ENCODE measurements at places on chromosomes 16 and 17. TPM values are rescaled to one million over a fixed set of nuclear protein-coding genes. Genes with fewer than 3 reads are reported as not detected.
A peak's percentile ranks its signal among the peaks of the same experiment; 100 is the strongest.

GRCh38 chr17:31792007-31792585 lies 66.9 kb downstream of the COPRS start:
- H3K4me3 ChIP-seq: no peak overlapping the region
- no peaks in the 10 kb centered on the region for H3K36me3 ChIP-seq
- peaks cover 6% of the 10 kb centered on the region for H3K27me3 ChIP-seq

- H3K4me1 ChIP-seq: no peaks in the 10 kb centered on the region
- no peak overlapping the region for H3K27ac ChIP-seq
- H3K27me3 ChIP-seq: no peaks in the 10 kb centered on the region
- no peaks in the 10 kb centered on the region for H3K36me3 ChIP-seq
- no peak for DNase-seq
Measured at GRCh38 chr16:62404842-62405611, 368.8 kb upstream of the CDH8 start.

GRCh38 chr16:57044931-57045693 lies 47.3 kb upstream of the CPNE2 start:
- peak overlapping the region; percentile 100 for H3K27ac ChIP-seq
- H3K4me1 ChIP-seq: peaks cover 73% of the 10 kb centered on the region
- H3K36me3 ChIP-seq: peaks cover 23% of the 10 kb centered on the region
- peak overlapping the region; percentile 55 for H3K4me3 ChIP-seq

DNA sequence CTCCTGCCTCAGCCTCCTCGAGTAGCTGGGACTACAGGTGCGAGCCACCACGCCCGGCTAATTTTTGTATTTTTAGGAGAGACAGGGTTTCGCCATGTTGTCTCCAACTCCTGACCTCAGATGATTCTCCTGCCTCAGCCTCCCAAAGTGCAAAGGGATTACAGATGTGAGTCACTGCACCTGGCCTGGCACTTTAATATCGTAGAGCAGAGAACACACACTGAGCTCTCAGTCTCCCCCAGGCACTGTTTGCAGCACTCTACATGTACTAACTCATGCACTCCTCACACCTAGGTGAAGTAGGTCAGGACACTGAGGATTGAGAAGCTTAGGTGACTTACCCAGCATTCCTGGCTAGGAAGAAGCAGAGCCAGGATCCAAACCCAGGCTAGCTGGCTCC lies 15.0 kb downstream of the C17orf100 start:
- DNase-seq: no peak
- H3K4me3 ChIP-seq: no peak overlapping the region
- no peak overlapping the region for H3K27ac ChIP-seq
- H3K36me3 ChIP-seq: no peaks in the 10 kb centered on the region
- H3K4me1 ChIP-seq: peaks cover 16% of the 10 kb centered on the region

GRCh38 chr16:2008009-2008526 lies 1.6 kb downstream of the ZNF598 start:
- H3K4me3 ChIP-seq: peak overlapping the region; percentile 82
- H3K27ac ChIP-seq: peak overlapping the region; percentile 73
- DNase-seq: no peak
- H3K27me3 ChIP-seq: no peaks in the 10 kb centered on the region

DNA sequence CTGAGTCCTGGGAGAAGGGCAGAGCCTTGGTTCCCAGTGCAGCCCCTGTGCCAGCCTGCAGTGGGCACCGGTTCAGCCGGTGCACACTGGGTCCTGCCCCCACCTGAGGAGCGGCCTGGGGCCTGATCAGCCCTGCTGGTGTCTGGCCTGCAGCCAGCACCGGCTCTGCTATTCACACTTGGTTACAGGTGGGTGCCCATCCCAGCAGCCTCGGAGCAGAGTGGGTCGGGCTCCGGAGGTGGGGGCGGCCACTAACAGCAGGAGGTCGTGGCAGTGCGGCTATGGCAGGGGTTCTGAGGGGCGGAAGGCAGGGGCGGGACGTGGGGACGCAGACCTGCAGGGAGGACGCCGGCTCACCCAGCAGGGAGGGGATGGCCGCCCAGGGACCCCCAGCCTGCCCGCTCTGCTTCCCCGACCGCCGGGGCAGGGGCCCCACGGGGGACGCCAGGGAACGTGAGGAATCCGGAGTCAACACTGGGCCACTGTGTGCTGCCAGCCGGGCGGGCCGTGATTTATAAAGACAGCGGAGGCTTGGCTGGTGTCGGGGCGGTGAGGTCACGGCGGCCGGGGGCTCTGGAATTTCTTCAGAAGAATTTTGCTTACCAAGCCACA lies 20.3 kb downstream of the METRNL start:
- no peak overlapping the region for H3K27ac ChIP-seq
- peaks cover 7% of the 10 kb centered on the region for H3K27me3 ChIP-seq
- H3K4me1 ChIP-seq: peaks cover 17% of the 10 kb centered on the region
- peak overlapping the region; percentile 13 for H3K4me3 ChIP-seq

KCNG4 gene
- not detected for polyA plus RNA-seq

HAS3 gene
- polyA plus RNA-seq: 0.55 TPM

DNA sequence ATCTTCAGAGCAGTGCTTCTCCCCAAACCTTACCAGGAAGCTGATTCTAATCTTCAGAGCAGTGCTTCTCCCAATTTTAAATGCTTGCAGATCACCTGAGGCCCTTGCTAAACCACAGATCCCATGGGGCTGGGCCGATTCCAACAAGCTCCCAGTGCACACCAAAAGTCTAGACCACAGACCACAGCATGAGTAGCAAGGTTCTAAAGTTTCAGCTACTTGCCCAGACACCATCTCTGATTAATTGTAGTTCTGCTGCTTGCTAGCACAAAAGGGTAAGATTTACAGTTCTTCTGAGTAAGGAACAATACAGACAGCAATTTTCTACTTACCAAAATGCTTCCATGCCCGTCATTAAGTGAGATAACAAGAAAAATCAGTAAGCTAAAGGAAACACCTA lies 12.2 kb downstream of the CLEC3A start:
- no peak overlapping the region for H3K27ac ChIP-seq
- peaks cover 13% of the 10 kb centered on the region for H3K27me3 ChIP-seq
- no peak for DNase-seq
- no peak overlapping the region for H3K4me3 ChIP-seq
- no peaks in the 10 kb centered on the region for H3K4me1 ChIP-seq

GRCh38 chr16:17343028-17343427 lies 127.7 kb downstream of the XYLT1 start:
- DNase-seq: peak; percentile 66
- no peaks in the 10 kb centered on the region for H3K27me3 ChIP-seq
- peak overlapping the region; percentile 55 for H3K4me3 ChIP-seq
- peak overlapping the region; percentile 79 for H3K27ac ChIP-seq

DNA sequence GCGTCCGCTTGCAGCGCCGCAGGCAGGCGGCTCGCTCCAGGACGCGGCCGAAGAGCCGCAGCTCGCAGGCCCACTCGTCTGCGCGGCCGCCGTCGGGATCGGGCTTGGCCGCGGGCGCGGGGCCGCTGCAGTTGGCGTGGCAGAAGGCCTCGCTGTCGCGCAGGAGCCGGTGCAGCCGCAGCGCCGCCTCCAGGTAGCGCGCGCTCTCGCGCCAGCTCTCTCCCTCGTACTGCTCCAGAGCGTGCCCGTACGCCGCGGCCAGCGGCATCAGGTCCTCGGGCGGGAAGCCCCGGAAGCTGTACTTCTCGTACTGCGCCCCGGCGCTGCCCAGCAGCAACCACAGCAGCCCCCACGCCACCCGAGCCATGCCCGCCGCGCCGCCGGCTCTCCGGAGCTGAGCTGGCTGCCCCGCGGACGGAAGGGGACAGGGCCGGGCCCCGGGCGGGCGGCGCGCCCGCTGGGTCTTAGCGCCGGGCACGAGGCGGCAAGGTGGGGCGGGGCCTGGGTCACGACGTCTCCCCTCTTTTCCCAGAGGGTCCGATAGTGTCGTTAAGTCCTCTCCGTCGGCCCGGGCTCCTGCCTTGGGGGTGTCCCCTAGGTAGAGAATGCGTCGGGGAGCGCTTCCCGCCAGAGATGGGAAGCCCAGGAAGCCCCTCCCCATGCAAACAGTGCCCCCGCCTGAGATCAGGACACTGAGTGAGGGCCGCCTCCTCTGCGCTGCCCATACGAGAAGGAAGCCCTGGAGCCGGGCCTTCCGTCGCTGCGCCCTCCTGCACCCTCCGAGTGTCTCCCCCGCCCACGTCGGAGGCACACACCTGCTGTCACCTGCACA lies at the start of gene P3H4:
Gene P3H4, minus strand, starts transcription at position 401 of the 832 bp plus-strand sequence. Its CDS starts 34 bp downstream, at position 367.
- no peaks in the 10 kb centered on the region for H3K36me3 ChIP-seq
- H3K27me3 ChIP-seq: no peaks in the 10 kb centered on the region
- peak; percentile 83 for DNase-seq
- peak within 1 kb of the TSS; percentile 93 for H3K4me3 ChIP-seq

DNA sequence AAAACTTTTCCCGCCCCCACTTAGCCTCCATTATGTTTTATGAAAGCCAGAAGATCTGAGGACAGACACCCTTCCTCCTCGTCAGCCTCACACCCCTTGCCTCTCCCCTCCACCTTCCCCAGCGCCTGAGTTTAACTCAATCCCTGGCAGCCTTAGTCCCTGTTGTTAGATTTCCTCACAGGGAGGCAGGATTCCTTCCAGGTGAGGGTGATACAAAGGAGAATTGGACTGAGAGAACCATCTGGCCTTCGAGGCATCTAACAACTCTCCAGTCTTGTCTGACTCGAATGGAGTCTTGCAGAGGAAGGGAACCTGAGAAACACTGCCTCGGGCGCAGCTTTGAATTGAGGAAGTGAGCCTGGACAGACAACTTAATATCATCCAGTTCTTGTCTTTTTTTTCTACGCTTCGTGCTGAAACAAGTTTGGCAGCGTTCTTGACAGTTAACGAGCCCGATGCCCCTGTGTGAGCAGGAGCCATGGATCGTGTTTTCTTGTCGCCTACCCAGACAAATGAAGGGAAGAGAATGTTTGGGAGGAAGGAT lies 1.3 kb upstream of the ZNF768 start:
- H3K27ac ChIP-seq: peak overlapping the region; percentile 95
- H3K4me1 ChIP-seq: peaks cover 16% of the 10 kb centered on the region
- H3K27me3 ChIP-seq: no peaks in the 10 kb centered on the region
- peaks cover 11% of the 10 kb centered on the region for H3K36me3 ChIP-seq

SPIRE2 gene
- polyA plus RNA-seq: not detected

DNA sequence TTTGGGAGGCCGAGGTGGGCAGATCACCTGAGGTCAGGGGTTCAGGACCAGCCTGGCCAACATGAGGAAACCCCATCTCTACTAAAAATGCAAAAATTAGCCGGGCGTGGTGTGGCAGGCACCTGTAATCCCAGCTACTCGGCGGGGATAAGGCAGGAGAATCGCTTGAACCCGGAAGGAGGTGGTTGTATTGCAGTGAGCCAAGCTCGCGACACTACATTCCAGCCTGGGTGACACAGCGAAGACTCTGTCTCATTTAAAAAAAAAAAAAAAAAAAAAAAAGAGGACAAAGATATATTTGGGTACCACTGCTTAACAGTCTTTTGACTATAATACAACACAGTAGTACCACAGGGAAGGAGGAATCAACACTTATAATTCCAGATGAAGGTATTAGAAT lies 9.2 kb downstream of the CNOT1 start:
- DNase-seq: no peak
- no peak overlapping the region for H3K4me3 ChIP-seq
- H3K27ac ChIP-seq: no peak overlapping the region
- no peaks in the 10 kb centered on the region for H3K36me3 ChIP-seq
- peaks cover 40% of the 10 kb centered on the region for H3K4me1 ChIP-seq

DNA sequence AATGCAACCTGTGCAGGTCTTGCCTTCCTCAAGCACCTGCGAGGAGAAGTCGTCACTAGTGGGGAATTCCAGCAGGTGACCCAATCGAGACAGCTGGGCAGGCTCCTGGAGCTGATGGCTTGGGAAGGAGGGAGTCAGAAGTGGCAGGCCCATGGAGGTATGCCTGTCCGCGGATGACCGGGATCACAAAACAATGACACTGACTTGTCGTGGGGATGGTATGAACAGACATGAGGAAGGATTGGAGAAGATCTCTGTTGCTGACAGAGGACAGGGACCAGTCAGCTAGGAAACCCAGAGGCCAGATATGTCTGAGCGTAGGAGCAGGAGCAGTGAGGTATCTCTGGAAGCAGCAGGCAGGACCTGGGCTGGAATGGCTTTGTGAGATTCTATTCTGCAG lies 233.3 kb downstream of the SOX9 start:
- H3K27me3 ChIP-seq: peaks cover 23% of the 10 kb centered on the region
- no peaks in the 10 kb centered on the region for H3K36me3 ChIP-seq
- DNase-seq: no peak

C17orf107 gene
- 1.8 TPM for polyA plus RNA-seq

DNA sequence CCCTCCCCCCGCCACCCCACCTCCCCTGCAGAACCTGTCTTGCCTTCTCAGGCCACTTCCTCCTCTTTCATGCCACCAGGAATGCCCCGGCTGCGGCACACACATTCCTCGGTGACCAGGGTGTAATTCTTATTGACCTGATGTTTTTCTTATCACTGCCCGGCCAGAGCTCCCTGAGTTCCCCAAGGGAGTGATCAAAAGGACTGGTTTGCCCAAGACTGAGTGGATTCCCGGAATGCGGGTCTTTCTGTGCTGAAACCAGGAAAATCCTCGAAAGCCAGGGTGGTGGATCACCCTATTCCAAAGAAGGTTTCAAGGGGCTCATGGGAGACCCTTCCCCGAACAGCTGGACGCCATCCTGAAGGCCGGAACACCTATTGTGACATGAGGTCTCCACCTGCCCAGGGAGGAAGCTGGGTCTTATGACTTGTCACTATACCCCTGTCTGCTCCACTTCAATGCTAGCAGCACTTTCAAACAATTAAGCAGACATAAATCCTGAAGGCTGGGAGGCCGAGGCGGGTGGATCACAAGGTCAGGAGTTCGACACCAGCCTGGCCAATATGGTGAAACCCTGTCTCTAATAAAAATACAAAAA lies 53.0 kb upstream of the RPL38 start:
- peaks cover 44% of the 10 kb centered on the region for H3K27me3 ChIP-seq
- no peak overlapping the region for H3K4me3 ChIP-seq
- H3K4me1 ChIP-seq: no peaks in the 10 kb centered on the region
- no peak for DNase-seq
- no peak overlapping the region for H3K27ac ChIP-seq

GRCh38 chr16:76963614-76964315 lies 227.2 kb upstream of the MON1B start:
- H3K4me1 ChIP-seq: no peaks in the 10 kb centered on the region
- no peaks in the 10 kb centered on the region for H3K36me3 ChIP-seq
- no peaks in the 10 kb centered on the region for H3K27me3 ChIP-seq

- no peak overlapping the region for H3K4me3 ChIP-seq
- H3K27ac ChIP-seq: no peak overlapping the region
- no peaks in the 10 kb centered on the region for H3K36me3 ChIP-seq
- no peaks in the 10 kb centered on the region for H3K27me3 ChIP-seq
- no peak for DNase-seq
Measured at GRCh38 chr17:35982409-35983191, 1.3 kb upstream of the CCL16 start.

DNA sequence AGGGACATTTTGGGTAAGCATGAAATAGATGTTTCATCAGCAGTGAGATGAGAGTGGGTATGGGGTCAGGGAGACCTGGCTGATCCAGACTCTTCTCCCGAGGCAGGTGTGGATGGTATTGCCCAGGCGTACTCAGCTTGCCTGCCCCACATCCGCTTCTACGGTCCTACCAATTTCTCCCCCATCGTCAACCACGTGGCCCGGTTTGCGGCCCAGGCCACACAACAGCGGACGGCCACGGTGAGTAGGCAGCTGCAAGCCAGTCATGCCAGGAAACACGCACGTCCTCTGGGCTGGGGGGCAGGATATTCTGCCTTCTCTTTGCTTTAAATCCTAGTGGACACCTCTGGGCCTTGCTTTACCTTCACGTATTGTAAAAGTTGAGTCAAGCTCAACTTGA lies 44.7 kb downstream of the CPNE2 start:
- H3K27me3 ChIP-seq: no peaks in the 10 kb centered on the region
- no peak for DNase-seq
- H3K4me3 ChIP-seq: no peak overlapping the region
- no peaks in the 10 kb centered on the region for H3K36me3 ChIP-seq

GRCh38 chr16:85431431-85432124 lies 181.5 kb upstream of the GSE1 start:
- no peaks in the 10 kb centered on the region for H3K27me3 ChIP-seq
- no peak for DNase-seq
- H3K4me3 ChIP-seq: no peak overlapping the region
- H3K36me3 ChIP-seq: no peaks in the 10 kb centered on the region
- peaks cover 7% of the 10 kb centered on the region for H3K4me1 ChIP-seq
